ENCODE measurements at places on chromosomes 6 and 20.
A peak's percentile ranks its signal among the peaks of the same experiment; 100 is the strongest.

DNA sequence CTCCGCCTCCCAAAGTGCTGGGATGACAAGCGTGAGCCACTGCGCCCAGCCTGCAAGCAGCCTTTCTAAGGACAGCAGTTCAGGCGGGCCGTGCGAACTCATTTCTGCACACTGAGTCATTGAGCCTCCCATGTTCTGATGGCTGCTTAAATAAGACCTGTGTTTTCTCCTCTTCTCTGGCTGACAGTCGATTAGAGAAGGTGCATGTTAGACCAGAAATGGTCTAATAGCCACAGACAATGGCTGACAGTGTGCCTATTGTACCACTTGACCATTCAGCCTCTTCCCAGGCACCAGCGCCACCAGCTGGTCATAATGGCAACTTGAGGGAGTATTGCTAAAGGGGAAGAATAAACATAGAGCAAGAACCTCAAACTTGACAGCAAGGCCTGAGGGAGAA lies 6.2 kb downstream of the CST11 start:
- no peak for DNase-seq

- no peak for DNase-seq
Measured at GRCh38 chr6:118581489-118581959, 33.4 kb downstream of the PLN start.

- no peak for DNase-seq
Measured at GRCh38 chr6:57162028-57162427, 10.1 kb upstream of the BAG2 start.

- DNase-seq: no peak
Measured at GRCh38 chr6:20564269-20564668, 30.0 kb downstream of the CDKAL1 start.

DNA sequence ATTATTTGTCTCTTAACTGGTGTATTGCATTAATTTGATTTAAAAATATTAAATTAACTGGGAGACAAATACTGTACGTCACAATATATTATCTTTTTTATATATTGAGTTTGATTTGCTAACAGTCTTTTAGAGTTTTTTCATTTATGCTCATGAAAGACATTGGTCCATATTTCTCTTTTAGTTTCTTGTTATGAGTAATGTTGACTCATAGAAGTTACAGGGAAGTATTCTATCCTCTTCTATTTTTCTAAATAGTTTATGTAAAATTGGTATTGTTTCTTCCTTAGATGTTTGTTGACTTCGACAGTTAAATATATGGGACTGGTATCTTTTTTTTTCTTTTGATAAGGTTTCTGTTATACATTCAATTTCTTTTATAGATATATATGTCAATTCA lies 1115.6 kb upstream of the CITED2 start:
- DNase-seq: no peak

- DNase-seq: peak; percentile 3
Measured at GRCh38 chr20:46051556-46052308, 22.7 kb downstream of the SLC12A5 start.

GRCh38 chr6:46287681-46288080 lies 116.9 kb upstream of the ENPP5 start:
- DNase-seq: no peak

- DNase-seq: no peak
Measured at GRCh38 chr20:47167846-47168245, 188.7 kb downstream of the ZMYND8 start.

DNA sequence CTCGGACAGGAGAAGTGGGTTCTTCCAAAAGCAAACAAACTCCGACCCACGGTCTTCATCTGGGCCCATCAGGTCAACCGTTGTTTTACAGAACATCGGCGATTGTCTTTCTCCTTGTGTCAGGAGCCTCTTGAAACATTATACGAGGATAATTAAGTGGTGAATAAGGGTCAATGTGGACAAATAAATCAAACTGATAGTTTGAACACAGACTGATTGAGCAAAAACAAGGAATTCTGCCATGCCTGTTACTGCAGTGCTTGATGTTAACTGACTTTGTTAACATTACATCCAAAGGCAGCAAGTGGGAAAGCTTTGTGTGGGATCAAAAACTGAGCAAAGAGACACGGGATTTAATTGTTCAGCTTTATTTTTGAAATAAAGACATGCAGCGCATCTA lies 101.1 kb upstream of the IFNGR1 start:
- DNase-seq: no peak

DNA sequence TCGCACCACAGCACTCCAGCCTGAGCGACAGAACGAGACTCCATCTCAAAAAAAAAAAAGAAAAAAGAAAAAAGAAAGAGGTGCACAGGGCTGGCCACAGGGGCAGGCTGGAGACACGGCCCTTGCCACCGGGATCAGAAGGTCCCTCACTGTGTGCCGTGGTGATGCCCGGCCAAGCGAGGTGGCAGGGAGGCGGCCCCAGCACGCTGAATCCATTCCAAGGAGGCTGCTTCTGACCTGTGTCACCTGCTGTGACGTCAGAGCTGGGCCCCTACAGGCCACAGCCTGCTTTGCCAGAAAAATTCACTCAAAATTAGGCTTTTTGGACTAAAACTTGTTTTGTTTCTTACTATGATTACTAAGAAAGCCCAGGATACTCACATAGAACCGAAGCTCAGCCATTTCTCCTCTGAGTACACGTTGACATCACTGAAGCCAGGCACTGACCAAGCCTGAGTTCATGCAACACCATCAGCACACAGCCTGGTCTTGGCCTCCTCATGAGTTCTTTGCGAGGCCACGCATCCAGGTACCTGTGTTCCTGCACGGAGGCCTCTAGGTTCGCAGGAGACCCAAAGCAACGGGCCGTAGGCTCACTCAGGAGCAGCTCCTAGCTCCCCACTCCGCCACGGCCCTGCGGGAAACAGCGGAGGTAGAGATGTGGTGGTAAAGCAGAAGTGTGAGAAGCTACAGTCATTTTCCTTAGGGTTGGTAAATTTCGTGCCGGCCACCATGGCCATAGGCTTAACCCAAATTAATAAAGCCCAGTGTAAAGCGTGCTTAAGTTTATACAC lies 67.8 kb downstream of the THBS2 start:
- no peak for DNase-seq

- DNase-seq: no peak
Measured at GRCh38 chr6:130313206-130313605, 52.6 kb upstream of the TMEM200A start.

DNA sequence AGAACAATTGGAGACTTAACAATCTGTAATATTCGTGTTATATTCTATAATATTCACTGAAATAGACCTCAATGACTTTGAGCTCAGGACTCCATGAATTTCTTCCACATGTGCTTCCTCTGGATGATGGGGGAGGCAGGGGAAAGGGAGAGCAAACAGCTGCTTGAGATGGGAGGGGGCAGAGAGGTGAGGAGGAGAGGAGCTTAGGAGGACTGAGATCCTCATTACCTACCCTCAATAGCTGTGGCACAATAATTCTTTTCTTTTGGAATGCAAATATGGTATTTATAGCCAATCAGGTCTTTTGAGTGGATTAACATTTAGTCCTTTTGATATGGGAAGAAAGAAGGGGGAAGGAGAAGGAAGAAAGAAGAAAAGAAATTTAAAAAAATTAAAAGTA lies 64.1 kb upstream of the ZNF217 start:
- DNase-seq: no peak

DNA sequence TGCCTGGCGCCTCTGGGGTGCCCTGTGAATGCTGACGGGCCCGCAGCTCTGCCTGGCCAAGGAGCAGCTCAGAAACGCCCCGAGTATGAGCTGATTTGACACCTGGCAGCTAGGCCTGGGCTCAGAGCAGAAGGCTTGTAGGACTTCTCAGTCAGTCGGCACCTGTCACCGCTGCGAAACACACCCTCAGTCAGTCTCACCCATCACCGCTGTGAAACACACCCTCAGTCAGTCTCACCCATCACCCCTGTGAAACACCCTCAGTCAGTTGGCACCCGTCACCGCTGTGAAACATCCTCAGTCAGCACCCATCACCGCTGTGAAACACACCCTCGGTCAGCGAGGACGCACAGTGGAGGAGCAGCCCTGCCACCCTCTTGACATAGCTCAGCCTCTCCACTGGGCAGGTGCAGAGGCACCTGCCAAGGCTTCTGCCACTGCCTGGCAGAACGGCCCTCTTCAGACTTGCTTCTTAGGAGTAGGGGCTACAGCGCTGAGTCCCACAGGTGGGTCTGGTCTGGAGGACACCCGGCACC lies 109.0 kb downstream of the PSMB1 start:
- DNase-seq: no peak

GRCh38 chr6:129946439-129947140 lies 71.8 kb upstream of the L3MBTL3 start:
- DNase-seq: no peak

- DNase-seq: no peak
Measured at GRCh38 chr6:25675167-25675566, 23.2 kb downstream of the SCGN start.

- no peak for DNase-seq
Measured at GRCh38 chr6:81755551-81755950, 3.1 kb upstream of the TENT5A start.

GRCh38 chr6:141484711-141485110 lies 648.0 kb upstream of the GJE1 start:
- DNase-seq: no peak

DNA sequence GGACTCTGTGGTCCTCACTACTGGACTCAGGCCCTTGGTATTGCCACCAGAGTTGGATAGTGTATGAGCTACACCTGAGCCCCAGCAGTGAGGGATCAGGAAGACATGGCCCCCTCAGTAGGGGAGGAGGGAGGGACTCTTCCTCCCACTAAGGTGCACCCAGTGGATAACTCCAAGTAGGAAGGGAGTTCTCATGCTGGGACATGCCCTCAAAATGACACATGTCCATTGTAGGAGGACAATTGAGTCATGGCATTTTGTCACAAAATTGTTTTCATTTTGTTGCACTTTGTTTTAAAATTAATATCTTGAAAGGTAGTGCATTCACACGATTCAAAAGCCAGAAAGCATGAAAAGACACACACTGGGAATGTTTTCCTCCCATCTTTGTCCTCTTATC lies 127.2 kb downstream of the FOXO3 start:
- DNase-seq: no peak

DNA sequence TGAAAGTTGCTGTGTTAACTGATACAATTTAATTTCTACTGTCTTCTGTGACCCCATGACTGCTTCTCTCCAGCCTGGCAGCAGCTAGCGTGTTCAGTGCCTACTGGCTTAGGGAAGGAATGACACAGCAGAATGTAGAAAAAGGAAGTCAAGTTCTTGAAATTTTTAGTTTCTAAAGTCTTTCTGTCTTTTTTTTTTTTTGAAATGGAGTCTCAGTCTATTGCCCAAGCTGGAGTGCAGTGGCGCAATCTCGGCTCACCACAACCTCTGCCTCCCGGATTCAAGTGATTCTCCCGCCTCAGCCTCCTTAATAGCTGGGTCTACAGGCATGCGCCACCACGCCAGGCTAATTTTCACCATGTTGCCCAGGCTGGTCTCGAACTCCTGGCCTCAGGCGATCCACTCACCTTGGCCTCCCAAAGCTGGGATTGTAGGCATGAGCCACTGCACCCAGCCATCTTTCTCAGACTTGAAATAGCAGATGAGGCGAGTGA lies 39.3 kb downstream of the PCNA start:
- DNase-seq: no peak

GRCh38 chr6:22784601-22785410 lies 215.4 kb downstream of the HDGFL1 start:
- no peak for DNase-seq

DNA sequence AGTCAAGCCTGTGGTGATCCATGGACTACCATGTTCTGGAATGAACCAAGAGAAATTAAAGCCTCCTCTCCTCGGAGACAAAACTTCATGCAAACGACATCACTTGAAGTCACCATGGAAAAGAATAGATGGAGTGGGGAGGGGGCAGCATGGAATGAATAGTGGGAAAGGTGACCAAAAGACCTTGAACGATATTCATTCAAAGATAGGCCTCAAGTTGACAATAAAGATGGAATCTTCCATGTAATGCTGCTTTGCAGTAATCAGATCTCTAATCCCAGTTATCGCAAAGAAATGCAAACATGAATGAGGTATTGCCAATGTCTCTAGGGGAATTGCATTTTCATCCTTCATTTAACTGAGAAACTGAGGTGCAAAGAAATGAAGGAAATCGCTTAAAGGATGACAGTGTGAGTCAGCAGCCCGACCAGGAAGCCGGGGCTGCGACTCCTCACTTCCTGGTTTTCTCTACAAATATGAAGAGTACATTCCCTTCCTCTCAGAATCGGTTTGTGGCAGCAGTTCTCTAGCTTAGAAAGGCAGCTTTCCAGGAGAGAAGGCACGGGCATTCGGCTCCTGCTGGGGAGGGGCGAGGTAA lies 65.6 kb upstream of the RREB1 start:
- no peak for DNase-seq

DNA sequence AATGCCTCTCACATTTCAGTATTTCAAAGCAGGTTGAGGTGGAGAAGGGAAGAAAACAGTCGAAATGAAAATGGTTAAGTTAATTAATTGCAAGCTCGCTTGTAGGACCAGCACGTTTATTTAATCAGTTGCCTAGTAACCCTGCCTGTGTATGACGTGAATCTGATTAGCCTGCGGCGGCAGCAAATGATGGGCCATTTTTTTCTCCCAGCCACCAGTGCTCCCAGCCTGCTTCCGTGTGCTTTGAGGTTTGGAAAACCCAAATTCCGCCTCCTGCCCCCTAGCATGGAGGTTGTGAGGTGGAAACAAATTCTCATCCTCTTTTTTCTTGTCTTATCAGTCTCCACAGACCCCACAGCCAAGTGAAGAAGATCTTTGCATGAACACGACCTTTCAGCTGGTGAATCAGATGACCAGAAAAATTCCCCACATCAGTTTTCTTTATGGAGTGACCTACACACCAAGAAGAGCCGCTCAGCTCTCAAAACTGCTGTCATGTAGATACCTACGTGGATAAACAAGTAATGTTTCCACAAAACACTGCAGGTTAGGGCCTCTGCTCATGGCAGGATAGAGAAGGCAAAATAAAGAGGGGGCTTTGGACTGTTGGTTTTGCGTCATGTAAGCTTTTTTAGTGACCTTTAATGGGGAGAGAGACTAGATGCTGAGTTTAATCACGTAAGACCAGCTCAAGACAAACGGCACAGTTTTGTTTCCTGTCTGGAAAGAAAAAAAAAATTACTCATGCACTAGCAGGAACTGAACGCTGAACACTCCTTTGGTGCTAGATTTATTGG lies 572.9 kb upstream of the NOX3 start:
- no peak for DNase-seq

DNA sequence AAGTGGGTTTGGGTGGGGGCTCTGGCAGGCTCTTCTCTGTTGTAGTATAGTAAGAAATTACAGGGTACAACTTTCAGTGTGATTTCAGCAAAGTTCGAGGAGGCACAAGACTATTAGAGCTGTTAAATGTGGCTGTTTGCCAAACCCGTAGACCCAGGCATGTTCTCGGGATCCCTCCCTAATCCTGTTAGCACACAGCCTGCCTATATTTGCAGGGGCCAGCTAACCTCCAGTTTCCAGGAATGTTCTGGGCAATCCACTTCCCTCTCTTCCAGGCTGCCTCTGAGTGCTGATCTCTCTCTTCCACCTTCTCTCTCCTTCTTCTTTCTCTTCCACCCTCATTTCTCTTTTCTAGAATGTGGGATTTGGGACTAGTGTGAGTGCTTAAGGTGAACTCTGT lies 34.8 kb upstream of the ZFP64 start:
- no peak for DNase-seq

DNA sequence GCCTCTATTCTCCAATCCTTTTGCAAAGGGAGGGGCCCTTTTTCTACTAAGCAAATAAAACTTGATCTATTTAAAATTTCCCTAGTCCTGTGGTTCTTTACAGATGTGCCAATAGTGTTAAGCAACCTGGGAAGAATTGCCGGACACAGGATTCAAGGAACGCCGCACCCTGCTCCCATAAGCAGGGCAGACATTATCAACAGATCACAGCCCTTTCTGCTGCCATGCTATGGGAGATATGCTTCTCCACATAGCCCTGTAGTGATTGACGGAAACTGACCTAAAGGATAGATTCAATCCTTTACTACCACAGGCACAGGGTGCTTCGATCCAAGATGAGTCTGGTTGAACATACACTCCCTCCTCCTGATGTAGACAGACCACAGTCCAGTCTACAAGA lies 118.4 kb upstream of the TRAF3IP2 start:
- DNase-seq: no peak
